Stimulated activated naive B cell treated with anti-CD40 and anti-IgM and Interleukin-4, amounts not matched to agents 10 μg/mL and 1 μg/mL and 100 μg/mL, for 72 hours (primary cell): ENCODE measurements at places on chromosomes 6 and 20.

GRCh38 chr20:62891111-62891510, 29.5 kb upstream of the TCFL5 start:
- DNase-seq = no peak
- H3K36me3 ChIP-seq = peaks cover 49% of the 10 kb centered on the region
- H3K4me1 ChIP-seq = peaks cover 3% of the 10 kb centered on the region
- no peak overlapping the region for H3K27ac ChIP-seq
- H3K27me3 ChIP-seq = no peaks in the 10 kb centered on the region

DNA sequence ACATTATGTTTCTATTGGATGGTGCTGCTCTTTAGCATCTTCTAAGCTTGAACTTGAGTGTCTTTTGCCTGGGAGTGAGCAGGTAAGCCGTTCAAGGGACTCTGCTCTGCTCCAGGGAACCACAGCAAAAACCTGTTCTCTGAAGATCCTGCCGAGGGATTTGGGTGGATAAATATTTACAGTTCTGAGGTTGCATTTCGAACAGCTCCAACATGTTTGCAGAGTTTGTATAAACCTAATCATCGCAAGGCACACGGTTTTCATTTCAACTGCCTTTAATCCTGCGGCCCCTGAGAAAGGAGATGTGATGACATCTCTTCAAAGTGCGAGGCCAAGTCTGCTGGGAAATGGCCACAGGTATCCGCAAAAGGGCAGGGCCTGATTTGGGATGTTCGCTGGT, 293.4 kb downstream of the TFAP2C start:
- H3K36me3 ChIP-seq = peaks cover 2% of the 10 kb centered on the region
- no peak overlapping the region for H3K27ac ChIP-seq
- peaks cover 62% of the 10 kb centered on the region for H3K27me3 ChIP-seq
- no peak for DNase-seq
- H3K4me3 ChIP-seq = no peak overlapping the region

GRCh38 chr6:27442932-27443331, 30.0 kb downstream of the ZNF184 start:
- no peak overlapping the region for H3K27ac ChIP-seq
- peaks cover 24% of the 10 kb centered on the region for H3K36me3 ChIP-seq
- H3K4me3 ChIP-seq = no peak overlapping the region
- H3K4me1 ChIP-seq = no peaks in the 10 kb centered on the region
- DNase-seq = no peak

GRCh38 chr6:137145421-137145820, 28.0 kb downstream of the IL22RA2 start:
- H3K27me3 ChIP-seq = no peaks in the 10 kb centered on the region
- H3K27ac ChIP-seq = no peak overlapping the region
- H3K4me3 ChIP-seq = no peak overlapping the region
- H3K36me3 ChIP-seq = no peaks in the 10 kb centered on the region
- no peak for DNase-seq

DNA sequence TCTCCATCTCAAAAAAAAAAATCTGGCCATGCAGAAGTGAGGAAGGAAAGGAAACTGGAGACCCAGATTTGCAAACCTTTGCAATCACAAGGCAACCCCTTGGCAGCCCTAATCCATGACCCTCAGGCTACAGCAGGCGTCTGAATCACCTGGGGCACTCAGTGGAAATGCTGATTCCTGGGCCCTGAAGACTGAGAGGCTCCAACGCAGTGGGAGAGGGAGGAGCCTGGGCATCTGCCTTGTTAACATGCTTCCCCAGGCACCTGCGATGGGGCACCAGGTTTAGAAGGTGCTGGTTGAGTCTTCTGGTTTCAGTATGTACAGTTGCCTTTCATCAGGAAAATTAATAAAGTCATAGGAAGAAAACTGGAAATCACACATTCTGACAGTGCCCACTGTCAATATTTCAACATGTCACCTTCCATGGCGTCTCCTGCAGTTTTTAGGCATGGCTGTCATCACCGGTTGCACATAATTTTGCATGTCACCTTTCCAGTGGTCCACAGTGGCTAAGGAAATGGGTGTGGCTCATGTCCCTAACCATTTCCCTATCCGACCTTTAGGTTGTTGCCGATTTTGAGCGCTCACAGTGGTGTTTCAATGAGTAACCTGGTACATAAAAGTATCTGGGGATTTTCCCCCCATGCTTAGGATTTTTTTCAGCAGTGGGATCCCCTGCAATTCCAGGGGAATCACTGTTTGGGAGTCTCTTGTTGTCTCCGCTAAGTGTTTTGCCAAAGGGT, 56.9 kb downstream of the PREX1 start:
- H3K27ac ChIP-seq = no peak overlapping the region
- H3K27me3 ChIP-seq = no peaks in the 10 kb centered on the region
- H3K4me1 ChIP-seq = peaks cover 52% of the 10 kb centered on the region
- H3K36me3 ChIP-seq = peaks cover 10% of the 10 kb centered on the region
- H3K4me3 ChIP-seq = no peak overlapping the region

- H3K4me1 ChIP-seq = no peaks in the 10 kb centered on the region
- no peak overlapping the region for H3K4me3 ChIP-seq
- H3K27ac ChIP-seq = no peak overlapping the region
- no peaks in the 10 kb centered on the region for H3K27me3 ChIP-seq
- DNase-seq = no peak
These were observed 39.2 kb upstream of the HDDC2 start for GRCh38 chr6:125340991-125341390.
